Thoracic aorta (tissue), 2 donors: ENCODE measurements at places on chromosomes 2 and 18.

- no peak for DNase-seq
Observed at GRCh38 chr2:183678908-183679307, 554.7 kb downstream of the NUP35 start.

GRCh38 chr18:75238100-75238499 lies 27.5 kb downstream of the TSHZ1 start:
- DNase-seq, result no peak

GRCh38 chr2:109321570-109321969 lies 192.6 kb downstream of the SH3RF3 start:
- DNase-seq, result no peak

DNA sequence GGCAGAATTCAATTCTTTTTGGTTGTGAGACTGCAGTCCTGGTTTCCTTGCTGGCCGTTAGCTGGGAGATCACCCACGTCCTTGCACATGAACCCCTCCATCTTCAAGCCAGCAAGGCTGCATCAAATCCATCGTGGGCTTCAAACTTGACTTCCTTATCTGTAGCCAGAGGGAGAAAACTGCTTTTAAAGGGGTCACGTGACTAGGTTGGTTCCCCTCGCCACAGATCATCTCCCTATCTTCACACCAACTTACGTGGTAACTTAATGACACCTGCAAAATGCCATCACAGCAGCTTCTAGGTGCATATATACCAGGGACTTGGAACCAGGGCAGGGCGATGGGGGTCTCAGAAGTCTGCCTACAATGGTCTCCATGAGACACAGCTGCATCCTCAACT lies 169.5 kb downstream of the MTCL1 start:
- no peak for DNase-seq

- no peak for DNase-seq
Observed at GRCh38 chr2:157789256-157789655, 86.9 kb downstream of the ACVR1 start.

DNA sequence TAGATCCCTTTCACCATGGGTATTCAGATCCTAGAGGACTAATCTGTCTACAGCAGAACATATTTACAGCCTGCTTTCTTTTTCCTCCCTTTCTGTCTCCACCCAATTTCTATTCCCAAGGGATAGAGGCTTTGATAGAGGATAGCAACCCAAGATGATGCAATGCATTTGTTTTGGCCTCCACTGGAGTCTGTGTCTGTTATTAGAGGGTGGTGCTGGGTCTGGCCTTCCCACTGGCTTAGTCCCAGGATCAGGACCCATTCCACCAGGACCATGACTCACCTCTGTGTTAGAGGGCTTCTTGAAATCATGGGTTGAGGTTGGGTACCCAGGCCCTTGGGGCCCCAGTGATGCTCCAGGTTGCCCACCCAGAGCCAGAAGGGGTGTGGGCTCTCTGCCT lies 239.7 kb upstream of the TNP1 start:
- no peak for DNase-seq

DNA sequence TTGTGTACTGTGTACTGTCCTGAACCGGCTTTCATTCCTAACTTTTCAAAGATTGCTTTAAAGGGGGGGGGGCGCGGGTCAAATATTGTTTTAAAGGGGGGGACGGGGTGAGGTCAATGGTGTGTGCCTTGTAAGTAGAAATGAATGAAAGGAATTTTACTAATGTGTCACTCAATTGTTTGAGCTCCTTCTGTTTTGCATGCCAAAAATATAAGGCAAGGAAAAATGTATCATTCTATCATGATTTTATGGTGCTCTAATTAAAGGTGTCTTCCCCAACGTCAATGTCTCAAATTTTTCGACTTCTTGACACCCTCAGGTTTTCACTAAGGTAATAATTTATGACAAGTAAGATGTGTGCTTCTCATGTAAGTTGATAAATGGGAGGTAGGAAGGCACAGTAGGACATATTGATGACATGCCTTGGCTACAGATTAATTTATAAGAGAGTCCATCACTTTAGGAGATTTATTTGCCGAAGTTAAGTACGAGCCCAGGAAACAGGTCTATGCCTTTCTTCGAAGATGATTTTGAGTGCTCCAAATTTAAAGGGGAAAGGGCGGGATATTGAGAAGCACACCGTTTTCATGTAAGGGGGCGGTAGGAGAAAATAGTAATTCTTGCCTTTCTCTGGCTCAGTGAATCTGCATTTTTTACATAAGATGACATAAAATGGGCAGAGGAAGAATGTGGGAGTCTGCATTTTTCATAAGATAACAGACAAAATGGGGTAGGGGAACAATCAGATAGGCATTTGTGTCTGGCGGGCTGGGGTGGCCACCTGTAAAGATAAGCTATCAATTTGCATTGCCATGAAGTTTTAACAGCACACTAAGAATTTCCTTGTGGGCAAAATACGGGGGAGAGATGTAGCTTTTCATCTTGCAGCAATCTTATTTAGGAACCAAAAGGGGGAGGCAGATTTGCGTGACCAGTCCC lies 1.2 kb upstream of the TRAPPC8 start:
- no peak for DNase-seq

DNA sequence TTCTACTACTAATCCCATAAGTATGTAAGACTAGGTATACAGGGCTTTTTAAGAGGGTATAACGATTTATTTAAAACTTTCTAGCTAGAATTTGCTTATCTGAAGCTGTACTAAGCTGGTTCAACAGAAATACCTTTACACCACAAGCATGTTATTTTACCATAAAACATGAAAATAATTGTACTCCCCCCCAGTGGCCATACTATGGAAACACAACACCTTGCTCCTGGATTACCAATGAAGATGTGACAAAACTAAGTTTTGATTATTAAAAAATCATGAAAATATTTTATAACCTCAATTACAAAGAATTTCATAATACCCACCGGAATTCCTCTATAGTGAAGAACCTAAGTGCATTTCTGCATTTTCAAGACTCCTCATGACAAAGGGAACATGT lies 27.3 kb downstream of the LPIN2 start:
- DNase-seq, result no peak

GRCh38 chr2:65420712-65421431 lies 11.5 kb downstream of the SPRED2 start:
- no peak for DNase-seq

- DNase-seq, result no peak
Observed at GRCh38 chr18:41905786-41906527, 49.1 kb upstream of the PIK3C3 start.

GRCh38 chr2:239826786-239827522 lies 198.2 kb downstream of the NDUFA10 start:
- no peak for DNase-seq

DNA sequence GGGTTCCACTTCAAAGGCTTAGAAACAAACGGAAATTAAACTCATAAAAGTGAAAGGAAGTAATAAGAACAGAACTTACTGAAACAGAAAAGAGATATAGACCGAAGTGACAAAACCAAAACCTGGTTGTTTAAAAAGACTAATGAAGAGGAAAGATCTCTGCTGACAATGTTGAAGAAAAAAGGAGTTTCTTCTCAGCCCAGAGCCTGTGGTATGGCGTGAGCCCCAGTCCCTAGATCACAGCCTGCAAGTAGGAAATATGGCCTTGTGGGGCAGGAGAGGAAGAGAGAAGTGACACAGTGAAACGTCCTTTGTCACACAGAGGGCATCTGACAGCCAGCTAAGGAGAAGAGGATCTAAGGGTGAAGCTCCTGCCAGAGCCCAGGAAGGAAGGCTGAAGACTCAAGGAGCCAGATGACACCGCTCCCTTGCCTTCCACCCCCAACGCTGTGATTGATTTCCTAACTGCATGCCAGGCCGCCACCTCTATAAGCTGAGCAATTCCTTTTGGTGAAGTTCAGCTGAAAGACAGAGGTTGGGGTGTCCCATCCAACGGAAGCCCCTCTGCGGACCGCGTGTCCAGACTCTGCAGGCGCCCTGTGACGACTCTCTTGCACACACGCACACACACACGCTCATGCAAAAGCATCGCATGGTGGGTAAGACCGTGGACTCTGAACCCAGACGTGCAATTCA lies 141.1 kb downstream of the HDAC4 start:
- DNase-seq, result no peak

GRCh38 chr18:33201509-33201926 lies 239.0 kb downstream of the CCDC178 start:
- DNase-seq, result no peak

DNA sequence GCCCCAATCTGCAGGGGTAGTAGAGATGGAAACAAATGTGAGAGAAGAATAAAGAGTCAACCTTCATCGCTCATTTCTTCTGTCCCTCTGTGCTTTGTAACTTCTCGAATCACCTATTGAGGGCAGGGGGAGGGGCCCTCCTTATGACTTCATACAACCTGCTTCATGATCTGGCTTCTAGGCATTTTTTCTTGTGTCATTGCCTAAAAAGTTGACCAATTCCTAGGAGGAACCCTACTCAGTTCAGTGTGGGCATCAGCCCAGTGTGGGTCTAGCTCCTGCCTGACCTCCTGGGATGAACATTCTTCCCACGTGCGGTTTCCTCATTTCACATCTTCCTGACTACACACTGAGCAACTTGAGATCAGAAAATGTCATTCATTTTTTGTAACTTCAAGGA lies 46.3 kb upstream of the CREB1 start:
- no peak for DNase-seq

DNA sequence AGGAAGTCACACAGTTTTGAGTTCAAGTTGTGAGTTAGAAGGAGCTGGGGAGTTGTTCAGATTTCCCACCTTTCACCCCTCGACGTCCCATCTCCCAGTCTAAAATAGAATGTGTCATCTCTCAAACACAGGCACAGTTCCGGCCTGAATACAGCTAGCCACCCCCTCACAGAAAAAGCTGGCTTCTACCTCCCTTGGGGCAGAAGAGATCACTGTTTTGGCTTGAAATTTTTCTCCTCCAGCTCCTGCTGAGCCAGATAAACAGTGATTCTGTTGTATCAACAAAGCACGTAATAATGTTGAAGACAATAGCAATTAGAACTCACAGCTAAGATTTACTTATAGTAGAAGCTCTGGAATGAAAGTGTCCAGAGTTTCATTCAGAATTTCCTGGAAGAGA lies 74.7 kb downstream of the KIAA2012 start:
- DNase-seq, result no peak

GRCh38 chr2:239662413-239663120 lies 261.7 kb upstream of the HDAC4 start:
- DNase-seq, result no peak
